ENCODE measurements at places on chromosomes 1 and 21.

DNA sequence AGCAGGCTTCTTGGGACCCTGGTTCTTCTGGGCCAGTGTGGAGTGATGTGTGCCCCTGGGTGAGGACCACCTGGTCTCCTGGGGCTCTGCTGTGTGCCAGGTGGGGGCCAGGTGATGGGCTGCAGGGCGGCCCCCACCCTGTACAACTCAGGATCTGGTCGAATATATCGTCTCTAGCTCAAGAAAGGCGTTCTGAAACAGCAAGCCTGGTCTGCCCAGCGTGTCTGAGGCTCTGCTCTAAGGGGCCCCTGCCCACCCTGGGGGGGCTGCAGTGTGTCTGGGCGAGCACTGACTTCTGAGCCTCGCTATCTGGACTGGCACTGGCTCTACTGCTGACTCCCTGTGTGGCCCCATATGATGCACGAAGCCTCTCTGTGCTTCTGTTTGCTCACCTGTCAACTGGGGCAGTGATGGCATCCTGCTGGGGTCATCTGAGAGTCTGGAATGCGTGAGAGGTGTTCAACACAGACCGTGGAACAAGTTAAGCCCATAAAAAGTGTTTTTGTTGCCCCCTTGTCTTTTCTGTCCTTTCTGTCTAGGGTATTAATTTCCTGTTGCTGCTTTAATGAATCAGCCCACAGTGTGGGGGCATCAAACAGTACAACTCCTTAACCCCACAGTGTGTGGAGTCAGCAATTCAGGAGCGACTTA lies 56.0 kb upstream of the TRAPPC10 start:
- no peak for DNase-seq

DNA sequence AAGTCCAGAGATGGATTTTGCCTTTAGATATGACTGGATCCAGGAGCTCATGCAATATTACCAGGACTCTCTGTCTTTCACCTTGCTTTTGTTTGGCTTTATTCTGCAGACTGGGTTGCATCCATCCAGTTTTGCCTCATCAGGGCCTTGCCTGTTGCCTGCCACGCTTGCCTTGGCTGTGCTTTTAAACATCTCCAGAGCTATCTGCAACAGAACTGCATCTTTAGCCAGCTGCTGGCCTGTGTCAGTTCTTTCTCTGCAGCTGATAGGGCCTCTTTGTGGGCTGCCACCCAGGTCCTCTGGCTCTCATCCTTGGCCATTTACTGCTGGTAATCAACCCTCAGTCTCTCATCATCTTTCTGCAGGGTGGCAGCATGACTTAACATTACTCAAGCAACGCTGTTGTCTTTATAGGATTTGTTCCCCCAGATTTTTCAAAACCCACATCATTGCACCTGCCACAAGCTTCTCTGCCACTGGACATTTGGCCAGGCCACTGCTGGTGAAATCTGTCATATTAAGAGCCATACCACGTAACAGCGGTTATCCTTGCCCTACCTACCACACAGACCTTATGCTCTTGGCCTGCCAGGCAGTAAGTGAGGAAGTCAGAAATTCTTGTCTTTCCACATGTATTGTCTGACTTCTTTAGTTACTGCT lies 24.4 kb upstream of the HUNK start:
- DNase-seq, result no peak

DNA sequence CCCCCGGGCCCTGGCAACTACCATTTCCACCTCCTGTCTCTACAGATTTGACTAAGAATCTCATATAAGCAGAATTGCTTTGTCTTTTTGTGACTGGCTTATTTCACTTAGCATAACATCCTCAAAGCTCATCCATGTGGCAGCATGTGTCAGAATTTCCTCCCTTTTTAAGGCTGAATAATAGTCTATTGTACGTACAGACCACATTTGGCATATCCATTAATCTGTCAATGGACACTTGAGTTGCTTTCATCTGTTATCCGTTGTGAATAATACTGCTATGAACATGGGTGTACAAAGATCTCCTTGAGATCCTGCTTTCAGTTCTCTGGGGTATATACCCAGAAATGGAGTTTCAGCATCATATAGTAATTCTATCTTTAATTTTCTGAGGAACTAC lies 24.0 kb downstream of the SPATA21 start:
- no peak for DNase-seq

DNA sequence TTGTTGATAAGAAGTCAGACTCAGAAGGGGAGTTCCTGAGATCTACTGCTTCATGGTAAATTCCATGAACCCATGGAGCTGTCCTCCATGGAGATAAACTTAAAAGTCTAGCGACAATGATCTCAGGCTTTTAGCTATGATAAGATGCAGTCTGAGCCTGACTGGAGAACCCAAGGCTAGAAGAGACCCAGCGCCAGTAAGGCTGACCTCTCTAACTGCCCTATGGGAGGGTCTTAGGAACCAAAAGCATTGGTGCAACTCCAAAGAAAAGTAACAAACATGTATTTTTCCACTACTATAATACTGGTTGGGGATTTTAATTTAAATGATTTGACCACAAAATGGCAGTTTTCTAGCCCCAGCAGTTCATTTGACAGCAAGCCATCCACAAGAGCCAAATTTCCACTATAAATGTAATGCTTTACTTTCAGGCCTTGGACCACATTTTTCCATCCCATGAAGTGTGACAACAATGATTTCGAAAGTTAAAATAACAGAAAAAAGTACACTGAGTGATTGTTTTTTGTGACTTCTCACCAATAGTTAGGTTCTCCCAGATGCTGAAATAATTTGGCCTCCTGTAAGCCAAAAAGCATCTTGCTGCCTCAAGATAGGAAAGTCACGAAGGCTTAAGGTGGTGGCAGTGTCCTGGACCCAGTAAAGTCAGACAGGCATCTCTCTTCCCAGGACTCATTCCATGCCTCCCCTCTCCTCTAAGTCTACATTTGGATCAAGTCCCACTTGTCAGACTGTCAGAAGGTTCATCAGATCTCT lies 43.1 kb upstream of the EXOSC10 start:
- DNase-seq, result no peak

- no peak for DNase-seq
These were observed 23.9 kb downstream of the WDR64 start for GRCh38 chr1:241675983-241676382.

GRCh38 chr21:43031121-43031619 lies 44.5 kb downstream of the CBS start:
- DNase-seq, result no peak

GRCh38 chr1:153688736-153689328 lies 10.3 kb downstream of the NPR1 start:
- no peak for DNase-seq

DNA sequence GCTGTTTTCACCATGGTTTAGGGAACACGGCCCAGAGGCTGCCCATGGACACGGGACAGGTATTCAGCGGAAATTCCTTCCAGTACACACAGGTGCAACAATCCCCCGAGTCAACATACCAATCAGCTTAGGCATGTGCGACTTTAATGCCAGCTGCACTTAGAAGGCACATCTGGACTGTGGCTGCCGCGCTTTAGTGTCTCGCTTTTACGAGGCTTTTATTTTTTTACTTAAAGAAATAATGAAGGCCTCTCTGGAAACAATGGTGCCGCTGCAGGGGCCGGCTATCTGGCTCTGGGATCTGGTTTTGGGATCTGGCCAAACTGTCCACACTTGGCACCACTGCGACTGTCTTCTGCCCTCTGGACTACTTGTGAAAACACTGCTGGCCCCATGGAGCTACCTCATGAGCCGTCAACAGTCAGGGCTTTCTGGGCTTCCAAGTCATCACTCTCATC lies 55.5 kb downstream of the SLC66A1 start:
- no peak for DNase-seq

DNA sequence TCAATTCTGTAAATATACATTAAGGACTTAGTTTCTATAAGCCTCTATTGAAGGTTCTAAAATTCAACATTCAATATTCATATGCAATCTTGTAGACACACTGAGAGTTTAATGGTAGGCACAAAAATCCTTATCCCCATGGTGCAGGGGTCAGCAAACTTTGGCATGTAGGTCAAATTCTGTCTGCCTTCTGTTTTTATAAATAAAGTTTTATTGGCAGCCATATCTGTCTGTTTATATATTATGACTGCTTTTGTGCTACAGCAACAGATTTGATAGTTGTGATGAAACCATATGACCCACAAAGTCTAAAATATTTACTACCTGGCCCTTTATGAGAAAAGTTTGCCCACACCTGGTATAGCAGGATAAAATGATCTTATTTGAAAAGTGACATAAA lies 91.2 kb upstream of the PPIH start:
- DNase-seq, result no peak

GRCh38 chr1:112637254-112638109 lies 17.9 kb downstream of the CAPZA1 start:
- DNase-seq, result no peak

DNA sequence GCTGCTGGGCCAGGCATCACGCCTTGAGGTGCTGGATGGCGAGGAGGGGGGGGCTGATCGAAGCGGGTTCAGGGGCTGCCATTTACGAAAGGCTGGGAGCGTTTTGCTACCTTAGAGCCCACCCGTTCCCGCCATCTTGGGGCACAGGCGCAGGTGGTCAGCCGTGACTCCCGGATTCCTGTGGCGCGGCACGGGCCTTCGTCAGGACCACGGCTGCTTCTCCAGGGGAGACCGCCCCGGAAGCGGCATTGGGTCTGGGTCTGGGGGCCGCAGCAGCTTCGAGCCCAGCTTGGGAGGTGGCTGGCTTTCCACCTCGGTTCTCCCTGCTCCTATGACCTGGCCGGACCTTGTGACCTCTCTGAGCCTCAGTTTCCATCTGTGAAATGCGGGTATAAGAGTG lies 23.8 kb downstream of the SPSB1 start:
- no peak for DNase-seq

GRCh38 chr1:54310439-54311328 lies 95.5 kb downstream of the SSBP3 start:
- no peak for DNase-seq

GRCh38 chr1:67722292-67722944 lies 37.4 kb downstream of the GADD45A start:
- no peak for DNase-seq

DNA sequence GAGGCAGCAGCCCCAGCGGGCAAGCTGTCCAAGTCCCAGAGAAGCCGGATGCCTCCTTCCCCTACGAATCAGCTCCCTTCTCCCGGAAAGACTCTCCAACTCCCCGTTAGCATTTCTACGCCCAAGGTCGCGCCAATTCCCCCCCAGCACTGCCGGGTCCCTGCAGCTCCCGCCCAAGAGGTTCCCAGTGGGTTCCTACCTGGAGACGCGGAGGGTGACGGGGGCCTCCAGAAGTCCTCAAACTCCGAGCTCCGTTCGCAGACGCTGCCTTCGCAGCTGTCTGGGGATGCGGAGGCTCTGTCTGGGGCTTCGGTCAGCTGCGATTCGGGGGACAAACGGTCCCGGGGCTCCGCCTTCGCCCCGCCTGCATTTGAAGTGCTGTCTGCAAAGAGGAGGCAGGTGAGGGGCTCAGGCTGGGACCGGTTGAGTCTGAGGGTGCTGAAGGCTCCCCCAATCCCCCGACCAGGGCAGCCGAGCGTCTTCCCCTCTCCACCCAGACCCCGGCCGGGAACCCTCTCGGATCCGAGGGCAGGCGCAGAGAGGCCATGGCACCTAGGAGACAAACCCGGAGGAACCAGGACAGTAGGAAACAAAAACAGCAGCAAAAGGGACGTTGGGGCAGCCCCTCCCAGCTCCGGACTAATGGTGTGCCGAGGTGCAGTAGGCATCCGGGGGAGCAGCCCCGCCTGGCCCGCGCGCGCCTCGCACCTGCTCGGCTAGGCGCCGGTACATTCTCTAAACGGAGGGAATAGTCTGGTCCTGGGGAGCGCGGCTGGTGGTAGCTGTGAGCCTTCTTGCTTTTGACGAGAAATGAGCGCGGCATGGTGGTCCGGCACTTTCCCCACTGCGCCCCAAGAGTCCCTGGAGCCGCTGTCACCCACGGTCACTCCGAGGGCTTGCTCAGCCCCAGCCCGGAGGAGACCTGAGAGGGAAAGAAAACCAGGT lies 3.8 kb downstream of the GFI1 start:
- peak; percentile 12 for DNase-seq

DNA sequence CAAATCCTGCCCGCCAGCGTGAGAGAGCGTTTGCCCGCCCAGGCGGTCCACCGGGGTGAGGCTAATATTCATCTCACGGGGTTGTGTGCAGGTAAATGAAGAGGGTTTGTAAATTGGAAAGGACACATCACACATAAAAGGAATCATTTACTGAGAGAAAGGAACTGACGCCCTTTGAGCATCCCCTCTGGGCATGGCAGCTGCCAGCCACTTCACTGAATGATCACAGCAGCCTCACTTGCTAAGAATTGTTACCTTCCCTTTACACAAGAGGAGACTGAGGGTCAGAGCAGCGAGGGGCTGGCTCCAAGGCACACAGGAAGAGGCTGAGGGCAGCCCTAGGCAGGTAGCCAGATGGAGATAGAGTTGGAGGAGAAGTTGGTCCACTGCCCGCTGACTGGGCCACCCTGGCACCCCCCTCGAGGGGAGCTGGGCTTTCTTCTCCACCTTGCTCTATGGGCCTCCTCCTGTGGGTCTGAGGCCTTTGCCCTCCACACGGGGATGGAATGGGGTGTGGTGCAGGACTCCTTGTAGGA lies 96.0 kb downstream of the FOXD2 start:
- no peak for DNase-seq

DNA sequence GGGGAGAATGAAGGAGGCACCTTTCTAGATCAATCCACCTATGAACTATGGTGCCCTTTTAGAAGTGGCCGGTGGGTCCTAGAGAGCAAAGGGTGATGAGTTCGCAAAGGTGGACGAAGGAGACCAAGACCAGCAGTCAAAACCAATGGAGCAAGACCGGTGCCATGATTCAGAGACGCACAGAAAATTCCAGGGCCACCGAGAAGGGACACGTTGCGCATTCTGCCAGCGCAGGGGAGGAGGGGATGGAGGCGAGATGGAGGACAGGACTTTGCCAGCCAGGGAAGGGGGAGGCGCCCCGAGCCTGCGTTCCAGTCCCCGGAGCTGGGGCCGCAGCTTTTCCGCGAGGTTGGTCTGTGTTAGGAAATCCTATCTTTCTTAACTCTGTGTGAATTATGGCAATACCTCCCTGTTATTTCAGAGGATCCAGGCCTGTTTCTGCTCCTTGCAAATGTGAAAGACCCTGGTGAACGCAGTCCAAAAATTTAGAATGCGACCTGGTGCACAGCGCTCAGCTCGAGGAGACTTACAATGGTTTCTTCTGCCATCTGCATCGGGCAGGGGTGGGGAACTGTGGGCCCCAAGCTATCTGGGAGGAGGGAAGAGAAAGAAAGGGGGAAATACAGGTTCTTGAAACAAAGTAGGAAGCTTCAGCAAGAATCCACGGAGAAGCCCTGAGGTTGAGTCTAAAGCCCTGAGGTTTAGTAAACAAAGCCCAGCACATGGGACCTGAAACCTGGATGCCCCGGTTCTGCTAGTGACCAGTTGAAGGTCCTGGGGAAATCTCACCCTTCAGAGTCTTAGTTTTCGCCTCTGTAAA lies 129.4 kb downstream of the MRPS6 start:
- DNase-seq, result no peak

DNA sequence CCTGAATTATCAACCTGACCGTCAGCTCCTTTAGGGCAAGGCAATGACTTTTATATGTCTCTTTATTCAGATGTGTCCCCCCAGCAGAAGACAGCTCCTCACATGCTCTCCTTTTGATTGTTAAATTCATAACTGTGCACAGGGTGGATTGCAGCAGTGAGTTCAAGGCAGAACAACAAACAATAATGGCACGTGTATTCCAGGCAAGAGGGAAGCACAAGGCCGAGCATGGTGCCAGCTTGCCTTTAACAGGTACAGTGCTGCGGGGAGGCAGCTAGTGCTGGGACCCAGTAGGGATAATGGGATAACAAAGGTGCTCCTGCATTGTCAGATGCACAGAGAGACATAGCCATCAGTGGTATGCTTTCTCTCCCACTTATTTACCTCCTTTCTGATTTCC lies 248.4 kb downstream of the RHOU start:
- DNase-seq, result no peak

GRCh38 chr1:203028784-203029553 lies 2.7 kb downstream of the PPFIA4 start:
- no peak for DNase-seq

- DNase-seq, result no peak
These were observed 34.0 kb downstream of the FH start for GRCh38 chr1:241485554-241485992.

Measured in stimulated activated CD8-positive, alpha-beta memory T cell treated with anti-CD3 and anti-CD28 coated beads, Interleukin-12 subunit alpha, Interleukin-12 subunit beta, amount 100 ng/mL, for 4 hours (primary cell).